LHCN-M2 (cell line): ENCODE measurements at places on chromosomes 3 and 15. TPM values are rescaled to one million over a fixed set of nuclear protein-coding genes. Genes with fewer than 3 reads are reported as not detected.

- no peak for DNase-seq
Measured at GRCh38 chr3:123300583-123300982, 98.8 kb downstream of the SEC22A start.

DNA sequence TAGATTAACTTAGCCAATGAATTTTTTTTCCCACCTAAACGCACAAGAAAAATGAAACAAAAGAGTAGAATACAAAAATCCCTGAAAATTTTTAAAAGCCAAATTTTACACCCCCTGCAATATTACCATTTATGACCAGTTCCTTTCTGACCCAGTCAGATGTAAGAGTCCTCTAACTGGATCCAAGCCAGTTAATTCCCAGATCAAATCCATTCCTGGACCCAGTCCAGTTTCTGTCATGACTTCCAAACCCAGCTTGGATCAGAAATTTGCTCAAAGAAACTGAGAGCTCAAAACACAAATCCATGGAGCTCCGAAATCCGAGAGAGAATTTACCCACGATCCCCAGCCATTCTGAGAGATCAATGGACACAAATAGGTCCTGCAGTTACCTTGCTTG lies 17.0 kb upstream of the ALDH1L1 start:
- no peak for DNase-seq

DNA sequence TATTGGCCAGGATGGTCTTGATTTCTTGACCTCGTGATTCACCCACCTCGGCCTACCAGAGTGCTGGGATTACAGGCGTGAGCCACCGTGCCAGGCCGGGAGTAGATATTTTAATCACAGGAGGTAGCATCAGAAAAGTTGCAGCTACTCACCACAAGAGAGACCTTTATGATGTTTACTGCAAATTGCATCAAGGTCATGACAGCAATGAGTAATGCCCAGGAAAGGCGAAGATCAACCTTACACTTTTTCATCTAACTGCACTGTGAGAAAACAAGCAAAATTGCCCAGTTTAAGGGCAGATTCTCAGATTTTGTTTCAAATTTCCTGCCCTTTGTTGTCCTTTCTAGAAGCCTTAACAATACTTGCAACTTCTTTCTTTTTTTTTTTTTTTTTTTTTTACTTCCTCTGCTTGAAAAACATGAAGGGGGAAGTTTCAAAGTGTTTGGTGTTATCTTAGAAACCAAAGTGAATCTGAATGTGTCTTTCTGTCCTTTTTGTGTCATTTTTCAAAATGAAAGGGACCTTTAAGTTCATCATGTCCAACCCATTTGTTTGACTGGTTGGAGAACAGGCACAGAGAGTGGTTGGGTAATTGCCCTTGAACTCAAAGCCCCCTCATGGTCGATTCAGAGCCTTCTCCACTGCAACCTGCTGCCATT lies 25.0 kb downstream of the TGFBR2 start:
- peak; percentile 48 for DNase-seq

Gene GRAMD2A
- 0.06 TPM in 1 of 2 replicates, not detected in the other for total RNA-seq

DNA sequence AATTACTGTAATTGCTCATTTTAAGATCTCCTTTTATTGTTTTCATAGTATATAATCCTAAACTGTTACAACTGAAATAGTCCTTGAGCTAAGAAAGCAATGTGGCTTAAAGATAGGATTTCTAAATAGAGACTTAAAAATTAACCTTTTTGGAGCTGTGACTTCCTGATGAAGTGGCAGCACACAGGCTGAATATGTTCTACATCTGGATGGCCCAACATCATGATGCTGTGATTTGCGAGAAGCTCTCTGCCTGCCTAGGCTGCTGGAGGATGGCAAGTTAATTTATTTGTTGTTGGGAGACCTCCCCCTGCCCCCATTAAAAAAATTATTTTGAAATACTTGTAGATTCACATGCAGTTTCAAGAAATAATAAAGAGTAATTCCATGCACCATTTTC lies 134.5 kb downstream of the IGF1R start:
- no peak for DNase-seq

DNA sequence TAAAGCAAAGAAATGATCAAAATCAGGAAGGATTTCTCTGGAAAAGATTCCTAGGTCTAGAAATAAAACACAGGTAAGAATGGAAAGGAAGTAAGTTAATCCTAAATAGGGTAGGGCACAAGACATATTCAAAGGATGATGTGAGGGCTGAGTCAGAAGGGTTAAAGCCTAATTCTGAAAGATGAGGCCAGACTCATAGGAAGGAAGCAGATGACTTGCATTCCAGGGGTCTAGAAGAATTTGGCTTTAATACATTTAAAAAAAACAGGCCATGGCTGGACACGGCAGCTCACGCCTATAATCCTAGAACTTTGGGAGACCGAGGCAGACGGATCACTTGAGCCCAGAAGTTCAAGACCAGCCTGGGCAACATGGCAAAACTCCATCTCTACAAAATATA lies 3.2 kb downstream of the SSR3 start:
- DNase-seq: peak; percentile 92

GRCh38 chr3:186633481-186633880 lies 6.7 kb upstream of the FETUB start:
- DNase-seq: no peak

Gene SLC22A14
- total RNA-seq: not detected in 2 replicates

DNA sequence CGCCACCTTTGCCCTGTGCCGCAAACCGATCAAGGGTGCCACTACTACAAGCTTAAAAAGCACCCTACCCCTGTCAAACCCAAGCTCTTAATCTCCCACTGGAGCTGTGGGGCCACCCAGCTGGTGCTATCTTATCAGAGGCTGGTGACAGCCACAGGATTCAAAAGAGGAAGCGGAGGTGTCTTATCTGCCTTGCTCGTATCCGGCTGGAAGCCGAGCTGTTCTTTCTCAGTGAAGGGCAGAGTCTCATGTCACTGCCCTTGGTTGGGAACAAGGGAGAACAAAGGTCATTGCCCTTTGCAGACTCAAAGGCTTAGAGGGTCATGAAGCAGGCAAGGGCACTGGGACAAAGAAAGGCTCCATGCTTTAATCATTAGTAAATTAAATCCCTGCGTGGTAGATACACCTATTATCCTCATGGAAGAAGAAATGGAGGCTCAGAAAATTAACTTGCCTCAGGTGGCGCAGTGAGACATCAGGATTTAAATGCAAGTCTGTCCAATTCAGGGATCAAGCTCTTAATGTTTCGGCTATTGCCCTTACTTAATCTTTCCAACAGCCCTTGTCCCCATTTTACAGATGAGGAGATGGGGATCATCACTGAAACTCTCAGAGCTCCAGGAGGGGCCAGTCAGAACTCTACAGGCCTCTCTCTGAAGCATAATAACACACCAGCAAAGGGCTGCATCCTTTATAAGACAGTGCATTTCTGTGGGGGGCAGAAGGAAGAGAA lies 360.0 kb upstream of the PROK2 start:
- no peak for DNase-seq

Gene GOLGA8S
- total RNA-seq: 0.06 TPM in 1 of 2 replicates, not detected in the other

GRCh38 chr3:78918361-78919020 lies 849.3 kb downstream of the ROBO1 start:
- peak; percentile 46 for DNase-seq

DNA sequence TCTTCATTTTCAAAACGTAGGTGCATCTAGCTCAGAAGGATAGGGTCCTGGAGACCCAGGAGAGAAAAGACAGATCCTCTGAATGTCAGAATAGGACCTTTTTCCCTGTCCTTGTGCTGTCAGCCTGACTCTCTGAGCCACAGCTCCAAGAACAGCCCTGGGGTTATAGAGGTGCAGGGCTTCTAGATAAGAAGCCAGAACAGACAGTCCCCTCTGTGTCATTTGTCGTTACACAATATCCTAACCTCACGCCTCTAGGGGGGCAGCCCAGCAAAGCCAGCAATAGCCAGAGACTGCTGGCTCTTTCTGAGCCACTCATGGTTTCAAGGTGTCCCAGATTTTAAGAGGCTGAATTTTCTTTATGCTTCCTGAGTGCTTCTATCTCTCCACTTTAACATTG lies 153.2 kb upstream of the THBS1 start:
- DNase-seq: peak; percentile 34

- DNase-seq: no peak
Measured at GRCh38 chr15:87849181-87849580, 407.4 kb downstream of the NTRK3 start.

DNA sequence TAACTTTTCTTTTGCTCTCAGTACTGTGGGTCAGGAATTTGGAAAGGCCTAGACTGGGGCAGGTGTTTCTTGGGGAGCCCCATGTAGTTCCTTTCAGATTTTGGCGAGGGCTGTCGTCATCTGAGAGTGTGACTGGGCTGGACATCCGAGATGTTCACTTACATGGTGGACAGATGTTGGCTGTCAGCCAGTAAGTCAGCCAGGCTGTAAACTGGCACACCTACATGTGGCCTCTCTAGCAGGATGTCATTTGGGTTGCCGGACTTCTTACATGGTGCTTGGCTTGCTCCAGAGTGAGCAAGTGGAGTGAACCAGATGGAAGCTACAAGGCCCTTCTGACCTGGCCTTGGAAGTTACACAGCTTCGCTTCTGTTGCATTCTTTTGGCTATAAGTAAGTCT lies 20.7 kb downstream of the TATDN2 start:
- no peak for DNase-seq

DNA sequence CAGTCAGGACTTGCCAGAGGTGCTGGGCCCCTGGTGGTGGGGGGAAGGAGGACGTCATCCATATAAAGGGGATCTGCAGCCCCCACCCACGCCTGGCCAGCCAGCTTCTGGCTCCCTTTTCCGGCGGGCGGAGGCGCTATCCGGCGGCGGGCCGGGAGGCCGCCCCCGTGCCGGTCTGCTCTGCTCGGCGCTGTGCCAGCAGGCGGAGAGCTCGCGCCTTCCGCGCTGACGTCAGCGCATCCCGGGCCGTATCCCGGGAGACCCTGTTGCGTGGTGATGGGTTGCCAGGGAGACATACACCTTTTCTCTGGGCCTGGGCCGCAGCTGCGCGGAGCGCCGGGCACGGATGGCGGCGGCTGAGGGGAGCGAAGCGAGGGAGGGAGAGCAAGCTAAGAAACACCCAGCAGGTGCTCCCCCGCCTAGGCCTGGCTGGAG lies 1.1 kb downstream of the FAM131A start:
- no peak for DNase-seq

- DNase-seq: peak; percentile 92
Measured at GRCh38 chr3:155069729-155070128, 10.4 kb upstream of the MME start.

Gene STRIT1
- not detected in 2 replicates for total RNA-seq

DNA sequence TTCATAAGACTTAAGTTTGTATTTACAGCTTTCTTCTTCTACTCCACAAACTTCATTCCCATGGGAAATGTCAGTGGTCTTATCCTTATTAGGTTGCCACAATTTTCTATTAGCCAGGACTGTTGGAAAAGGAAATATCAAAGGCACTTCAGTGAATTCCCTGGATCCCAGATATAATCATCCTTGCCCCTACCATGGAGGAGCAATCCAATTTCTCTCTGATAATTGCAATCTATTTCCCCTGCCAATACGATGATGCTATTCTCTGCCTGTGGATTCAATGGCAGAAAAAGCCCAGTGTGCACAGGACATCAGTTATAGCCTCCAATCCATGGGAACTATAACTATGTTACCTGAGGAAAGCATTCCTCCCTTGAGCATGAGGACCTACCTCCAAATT lies 536.4 kb upstream of the UBE2E2 start:
- DNase-seq: no peak

Gene DNAH12
- 0.77 and 1.6 TPM in 2 replicates for total RNA-seq

DNA sequence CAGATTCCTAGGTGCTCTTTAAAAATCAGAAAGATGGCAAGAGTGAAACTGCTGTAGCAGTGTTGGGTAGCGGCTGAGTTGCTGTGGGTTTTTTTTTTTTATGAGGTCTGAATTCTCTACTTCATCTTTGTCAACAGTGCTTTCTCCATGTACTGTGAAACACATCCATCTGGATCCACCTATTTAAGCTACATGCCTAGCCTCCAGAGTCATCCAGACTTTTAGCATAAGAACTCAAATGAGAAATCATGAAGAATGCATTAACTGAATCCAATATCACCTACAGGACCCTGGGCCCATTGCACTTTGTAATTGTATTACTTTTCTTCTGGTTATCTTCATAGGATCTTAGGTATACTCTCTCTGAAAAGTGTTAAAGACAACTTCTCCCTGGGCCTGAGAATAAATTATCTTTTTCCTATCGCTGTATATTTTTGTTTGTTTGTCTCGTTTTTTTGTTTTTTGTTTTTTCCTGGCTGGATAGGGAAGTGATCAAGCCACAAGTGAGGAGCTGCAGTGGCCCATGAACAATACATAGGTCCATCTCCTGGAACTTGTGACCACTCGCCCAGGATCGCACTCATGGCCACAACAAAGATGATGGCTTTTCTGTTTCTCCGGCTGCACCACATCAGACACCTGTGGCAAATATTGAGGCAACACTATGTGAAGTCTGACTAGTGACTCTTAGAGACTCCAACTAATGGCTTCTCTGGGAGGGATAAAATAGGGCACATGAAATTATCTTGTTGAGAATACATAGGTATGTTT lies 609.9 kb upstream of the AGTR1 start:
- DNase-seq: no peak

- DNase-seq: no peak
Measured at GRCh38 chr3:186515125-186515524, 29.1 kb downstream of the CRYGS start.

DNA sequence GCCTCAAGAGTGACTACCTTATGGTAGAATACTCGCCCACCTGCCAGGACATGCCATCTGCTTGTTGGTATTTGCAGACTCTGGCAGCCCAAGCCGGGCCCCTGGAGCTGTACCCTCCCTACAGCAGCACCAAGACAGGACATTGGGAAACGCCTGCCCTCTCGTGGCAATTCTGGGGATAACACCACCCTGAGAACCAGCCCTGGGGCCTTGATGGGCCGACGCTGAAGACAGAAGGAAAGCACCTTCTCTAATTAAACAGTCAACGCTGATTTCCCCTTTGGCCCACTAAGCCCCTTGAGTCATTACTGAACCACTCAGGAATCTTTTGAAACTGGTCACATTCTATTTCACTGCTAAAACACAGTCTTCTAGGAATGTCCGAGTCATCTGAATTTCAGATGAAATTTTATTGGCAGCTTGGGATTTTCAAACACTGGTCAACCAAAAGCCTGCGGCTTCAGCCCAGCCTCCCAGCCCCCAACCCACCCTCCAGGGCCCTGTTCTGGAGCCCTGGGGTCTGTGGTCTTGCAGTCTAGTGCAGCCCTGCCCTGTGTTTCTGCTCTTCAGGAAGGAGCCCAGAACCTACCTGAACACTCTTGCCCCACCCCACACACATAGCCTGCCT lies 91.3 kb downstream of the TMEM266 start:
- DNase-seq: peak; percentile 59

- no peak for DNase-seq
Measured at GRCh38 chr3:146796078-146796477, 190.9 kb upstream of the PLSCR5 start.
